ENCODE measurements at places on chromosomes 2 and 18.

- H3K36me3 ChIP-seq: no peaks in the 10 kb centered on the region
- H3K27me3 ChIP-seq: no peaks in the 10 kb centered on the region
- no peak for DNase-seq
- no peaks in the 10 kb centered on the region for H3K4me1 ChIP-seq
- H3K27ac ChIP-seq: no peak overlapping the region
- H3K4me3 ChIP-seq: no peak overlapping the region
Observed at GRCh38 chr2:60054571-60055340, 498.7 kb downstream of the BCL11A start.

DNA sequence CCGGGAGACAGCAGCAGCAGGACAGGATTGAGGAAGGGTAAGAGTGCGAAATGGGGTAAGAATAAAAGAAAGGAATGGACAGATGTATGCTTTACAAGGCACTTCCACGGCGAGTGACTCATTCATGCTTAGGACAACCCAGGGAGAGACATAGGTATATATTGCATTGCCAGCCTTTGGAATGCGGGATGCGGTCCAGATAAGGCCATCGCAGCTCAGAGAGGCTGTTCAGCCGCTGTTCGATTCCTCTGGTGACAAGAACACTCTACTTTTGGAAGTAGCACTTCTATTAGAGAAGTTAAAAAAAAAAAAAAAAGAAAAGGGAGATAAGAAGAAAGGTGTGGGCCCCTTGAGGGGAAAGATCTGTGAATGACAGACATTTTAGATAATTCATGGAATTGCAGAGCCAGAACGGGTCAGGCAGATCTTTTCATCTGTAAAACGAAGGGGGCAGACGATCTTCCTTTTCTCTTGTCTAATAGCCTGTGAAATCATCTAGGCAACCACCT lies 819 bp upstream of the NCOA1 start:
- peaks cover 29% of the 10 kb centered on the region for H3K4me1 ChIP-seq
- H3K36me3 ChIP-seq: no peaks in the 10 kb centered on the region
- H3K27ac ChIP-seq: peak overlapping the region; percentile 84

DNA sequence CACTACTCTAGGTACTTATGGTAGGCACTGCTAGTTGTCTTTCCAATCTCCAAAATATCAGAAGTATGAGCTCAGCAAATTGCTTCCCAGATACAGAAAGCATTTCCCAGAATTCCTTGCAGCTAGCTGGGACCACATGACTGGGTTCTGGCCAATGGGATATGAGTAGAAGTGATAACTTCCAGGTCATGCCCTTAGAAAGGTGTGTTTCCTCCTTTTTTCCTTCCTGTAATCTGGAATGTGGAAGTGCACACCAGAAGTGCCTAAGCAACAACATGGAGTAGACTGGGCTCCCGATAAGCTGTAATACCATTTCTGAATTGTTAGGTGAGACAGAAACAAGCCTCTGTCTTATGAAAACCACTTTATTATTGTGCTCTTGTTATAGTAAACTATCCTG lies 279.8 kb downstream of the ZNF385B start:
- DNase-seq: no peak
- no peak overlapping the region for H3K27ac ChIP-seq
- H3K27me3 ChIP-seq: no peaks in the 10 kb centered on the region
- no peak overlapping the region for H3K4me3 ChIP-seq
- H3K4me1 ChIP-seq: no peaks in the 10 kb centered on the region

- no peak overlapping the region for H3K27ac ChIP-seq
- no peak overlapping the region for H3K4me3 ChIP-seq
- no peaks in the 10 kb centered on the region for H3K27me3 ChIP-seq
- no peak for DNase-seq
- H3K36me3 ChIP-seq: no peaks in the 10 kb centered on the region
Observed at GRCh38 chr2:17000184-17000482, 334.5 kb upstream of the CYRIA start.

- no peaks in the 10 kb centered on the region for H3K27me3 ChIP-seq
- no peak overlapping the region for H3K4me3 ChIP-seq
- no peaks in the 10 kb centered on the region for H3K4me1 ChIP-seq
- H3K36me3 ChIP-seq: no peaks in the 10 kb centered on the region
Observed at GRCh38 chr2:21361384-21361783, 237.6 kb downstream of the TDRD15 start.

- peak overlapping the region; percentile 81 for H3K4me3 ChIP-seq
- no peaks in the 10 kb centered on the region for H3K36me3 ChIP-seq
- H3K4me1 ChIP-seq: peaks cover 35% of the 10 kb centered on the region
Observed at GRCh38 chr2:169365029-169365480, 2.7 kb upstream of the LRP2 start.

GRCh38 chr2:189854187-189854586 lies 69.9 kb downstream of the PMS1 start:
- no peak overlapping the region for H3K27ac ChIP-seq
- H3K4me3 ChIP-seq: no peak overlapping the region
- H3K27me3 ChIP-seq: no peaks in the 10 kb centered on the region
- no peak for DNase-seq

DNA sequence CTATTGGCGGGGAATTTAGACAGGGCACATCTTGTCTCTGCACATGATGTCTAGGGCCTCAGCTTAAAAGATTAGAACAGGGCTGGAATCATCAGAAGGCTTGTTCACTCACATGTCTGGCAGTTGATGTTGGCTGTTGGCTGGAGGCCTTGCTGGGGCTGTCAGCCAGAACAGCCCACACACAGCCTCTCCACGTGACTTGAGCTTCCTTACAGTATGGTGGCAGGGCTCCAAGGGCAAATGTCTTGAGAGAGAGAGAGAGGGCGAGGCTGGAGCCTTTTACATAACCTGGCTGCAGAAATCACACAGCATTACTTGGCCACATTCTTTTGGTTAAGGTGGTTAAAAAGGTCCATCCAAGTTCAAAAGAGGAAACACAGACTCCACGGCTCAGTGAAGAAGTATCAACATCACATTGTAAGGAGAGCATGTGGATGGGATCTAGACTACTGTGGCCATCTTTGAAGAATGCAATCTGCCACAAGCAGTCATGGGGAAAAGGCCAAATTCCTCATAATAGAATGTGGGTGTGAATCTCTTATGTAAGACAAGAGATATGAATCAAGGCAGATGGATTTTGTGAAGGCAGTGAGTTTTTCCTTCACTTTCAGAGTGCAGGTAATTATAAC lies 30.4 kb downstream of the SRSF7 start:
- H3K27ac ChIP-seq: peak overlapping the region; percentile 64
- H3K36me3 ChIP-seq: peaks cover 43% of the 10 kb centered on the region
- no peak for DNase-seq
- peak overlapping the region; percentile 33 for H3K4me3 ChIP-seq
- no peaks in the 10 kb centered on the region for H3K27me3 ChIP-seq
- peaks cover 41% of the 10 kb centered on the region for H3K4me1 ChIP-seq

Data from T-helper 2 cell treated with Interferon-gamma antibody and Interleukin-4, amounts not matched to agents 5 μg/mL and 100 μg/mL, for 36 hours (primary cell).